Stimulated activated CD4-positive, alpha-beta T cell treated with anti-CD3 and anti-CD28 coated beads, Interleukin-2, amount 100 ng/mL, for 48 hours (primary cell): ENCODE measurements at places on chromosomes 16 and 17.

DNA sequence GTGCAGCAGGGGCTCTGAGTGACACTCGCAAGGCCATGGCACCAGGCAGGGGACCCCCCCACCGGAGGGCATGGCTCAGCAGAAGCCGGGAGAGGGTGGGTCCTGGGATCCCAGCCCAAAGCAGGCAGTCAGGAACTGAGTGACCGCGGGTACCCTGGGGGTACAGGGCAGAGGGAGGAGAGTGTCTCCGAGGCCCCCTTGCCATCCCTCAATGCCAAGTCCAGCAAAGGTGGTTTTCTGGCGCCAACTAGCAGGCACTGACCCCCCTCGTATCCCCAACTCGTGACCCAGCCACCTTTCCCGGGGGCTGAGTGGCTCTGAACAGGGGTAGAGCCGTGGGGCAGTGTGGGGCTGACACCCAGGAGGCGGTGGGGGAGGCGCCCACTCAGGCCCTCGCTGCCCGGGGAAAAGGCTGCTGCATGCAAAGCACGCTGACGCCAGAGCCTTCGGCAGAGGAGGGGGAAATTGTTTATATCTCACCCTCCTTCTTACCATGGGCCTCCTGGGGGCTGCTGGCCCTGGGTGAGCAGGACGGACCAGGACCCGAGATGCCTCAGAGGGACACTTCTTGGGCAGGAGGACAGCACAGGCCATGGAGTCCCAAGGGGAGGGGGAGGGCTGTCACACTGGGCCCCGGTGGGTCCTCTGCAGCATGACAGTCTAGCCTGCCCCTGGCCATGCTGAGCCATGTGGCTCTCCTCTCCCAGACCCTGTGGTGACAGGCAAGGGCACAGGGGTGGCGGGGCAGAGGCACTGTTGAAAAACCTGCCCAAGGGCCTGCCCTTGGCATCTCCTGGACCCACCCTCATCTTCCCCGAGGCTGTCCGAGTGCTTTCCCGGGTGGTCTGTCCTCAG is 14.6 kb upstream of the ENPP7 start:
- DNase-seq, result no peak

- DNase-seq, result no peak
These were observed at the start of gene KRTAP2-3 for GRCh38 chr17:41060052-41060604. Gene KRTAP2-3 (minus strand): TSS chr17:41060114. CDS start chr17:41060050, 64 bp downstream.

GRCh38 chr17:4852567-4853207 is 19.5 kb downstream of the MINK1 start:
- no peak for DNase-seq

DNA sequence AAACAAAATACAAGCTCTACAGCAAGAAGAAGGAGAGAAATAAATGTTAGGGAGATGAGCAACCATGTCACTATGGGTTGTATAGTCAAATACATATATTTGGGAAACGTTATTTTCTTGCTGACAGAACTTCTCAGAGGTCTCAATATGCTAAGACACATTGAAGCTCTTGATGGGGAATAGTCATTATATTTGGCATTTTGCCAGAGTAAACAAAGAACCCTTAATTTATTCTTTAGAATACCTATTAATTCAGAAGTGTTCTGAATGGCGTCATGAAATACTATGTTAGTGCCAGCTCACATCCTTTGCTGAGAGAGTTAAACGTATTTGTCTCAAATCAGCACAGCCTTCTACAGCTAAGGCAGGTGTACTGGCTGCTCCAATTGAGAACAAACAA is 458.9 kb downstream of the CDH13 start:
- no peak for DNase-seq
